ENCODE measurements at places on chromosomes 4 and X.

DNA sequence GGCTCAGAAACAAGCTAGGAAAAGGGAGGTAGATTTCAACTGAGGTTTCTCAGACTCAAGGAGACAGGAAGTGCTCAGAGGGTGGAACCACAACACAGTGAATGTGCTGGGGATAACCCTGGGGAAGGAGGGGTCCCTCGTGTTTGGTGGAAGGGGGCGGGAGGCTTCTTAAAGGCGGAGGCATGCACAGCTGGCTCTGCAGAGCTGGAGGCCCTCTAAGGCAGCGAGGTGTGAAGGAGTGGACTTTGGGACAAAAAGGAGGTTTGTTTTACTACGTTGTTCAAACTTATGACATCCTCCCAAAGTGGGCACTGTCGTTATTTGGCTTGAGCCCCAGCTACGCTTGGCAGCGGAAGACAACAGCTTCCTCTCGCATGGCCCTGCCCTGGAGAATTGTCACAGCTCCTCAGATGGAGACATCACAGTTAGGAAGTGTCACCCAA is 21.7 kb upstream of the MTM1 start:
- DNase-seq = peak; percentile 64

DNA sequence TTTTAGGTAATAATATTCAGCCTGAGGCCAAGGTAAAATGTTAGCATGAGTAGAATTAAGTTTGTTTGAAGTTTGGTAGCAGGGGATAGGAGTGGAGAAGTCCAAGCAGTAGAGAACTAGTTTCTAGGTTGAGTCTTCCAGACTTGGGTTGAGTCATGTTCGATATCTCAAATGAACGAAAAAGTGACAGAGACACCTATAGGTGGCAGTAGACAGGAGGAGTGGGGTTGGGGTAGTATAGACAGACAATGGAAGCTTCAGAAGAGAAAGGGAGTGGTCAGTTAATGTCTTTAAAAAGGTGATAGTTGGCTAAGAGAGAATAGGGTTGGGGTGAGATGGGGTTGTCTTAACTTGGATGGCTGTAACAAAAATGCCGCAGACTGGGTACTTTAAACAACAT is 58.7 kb upstream of the EMCN start:
- DNase-seq = no peak

- no peak for DNase-seq
These were observed 8.5 kb downstream of the PCDH10 start for GRCh38 chr4:133157460-133158160.

DNA sequence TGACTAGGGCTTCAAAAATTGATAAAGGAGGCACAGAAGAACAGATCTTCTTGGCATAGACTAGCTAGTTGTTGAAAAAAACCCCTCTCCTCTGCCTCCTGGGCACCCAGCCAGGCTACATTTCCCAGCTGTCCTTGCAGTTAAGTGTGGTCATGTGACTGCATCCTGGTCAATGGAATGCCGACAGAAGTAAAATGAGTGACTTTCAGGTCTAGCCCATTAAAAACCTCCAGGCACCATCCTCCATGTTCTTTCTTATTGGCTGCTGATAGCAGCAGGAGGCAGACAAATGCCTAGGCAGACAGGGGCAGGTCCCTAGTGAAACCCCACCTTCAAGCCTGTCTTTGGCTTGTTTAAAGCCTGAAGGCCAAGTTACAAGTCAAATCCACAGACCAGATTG is 35.3 kb downstream of the ATXN3L start:
- no peak for DNase-seq

- no peak for DNase-seq
These were observed 20.0 kb downstream of the CENPU start for GRCh38 chr4:184713887-184714286.

DNA sequence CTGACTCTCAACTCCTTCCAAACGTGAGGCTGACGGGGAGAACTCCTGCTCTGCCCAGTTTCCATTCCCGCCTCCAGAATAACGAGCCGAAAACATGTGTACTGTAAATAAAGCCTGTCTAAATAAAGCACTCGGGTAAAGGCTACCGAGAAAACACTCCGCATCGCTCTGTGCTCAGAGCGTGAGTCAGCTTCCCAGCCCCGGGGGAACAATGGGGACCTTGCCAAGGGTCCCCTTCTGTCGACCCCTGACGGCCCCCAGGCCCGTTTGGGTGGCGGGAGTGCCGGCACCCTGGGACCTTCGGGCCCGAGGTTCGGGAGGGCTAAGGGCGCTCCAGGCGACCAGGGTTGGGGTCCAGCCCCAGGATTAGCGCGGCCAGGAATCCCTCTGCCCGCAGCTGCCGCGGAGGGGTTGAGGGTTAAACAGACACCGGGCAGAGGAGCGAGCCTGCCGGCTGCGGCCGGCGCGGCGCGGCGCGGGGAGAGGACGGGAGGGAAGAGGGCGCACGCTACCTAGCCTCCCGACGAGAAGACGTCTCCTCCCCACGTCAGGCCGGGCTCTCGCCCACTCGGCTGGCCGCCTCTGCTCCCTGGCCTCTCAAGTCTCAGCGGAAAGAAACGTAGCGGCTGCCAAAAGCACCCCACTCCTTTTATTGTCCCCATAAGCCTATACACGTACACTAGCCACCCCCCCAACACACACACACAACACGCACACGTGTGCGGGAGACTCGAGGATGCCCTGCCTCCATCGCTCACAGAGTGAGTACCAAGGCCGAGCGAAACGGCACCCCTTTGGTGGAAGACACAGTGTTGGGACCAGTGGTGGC is 85.5 kb downstream of the BCOR start:
- DNase-seq = no peak

DNA sequence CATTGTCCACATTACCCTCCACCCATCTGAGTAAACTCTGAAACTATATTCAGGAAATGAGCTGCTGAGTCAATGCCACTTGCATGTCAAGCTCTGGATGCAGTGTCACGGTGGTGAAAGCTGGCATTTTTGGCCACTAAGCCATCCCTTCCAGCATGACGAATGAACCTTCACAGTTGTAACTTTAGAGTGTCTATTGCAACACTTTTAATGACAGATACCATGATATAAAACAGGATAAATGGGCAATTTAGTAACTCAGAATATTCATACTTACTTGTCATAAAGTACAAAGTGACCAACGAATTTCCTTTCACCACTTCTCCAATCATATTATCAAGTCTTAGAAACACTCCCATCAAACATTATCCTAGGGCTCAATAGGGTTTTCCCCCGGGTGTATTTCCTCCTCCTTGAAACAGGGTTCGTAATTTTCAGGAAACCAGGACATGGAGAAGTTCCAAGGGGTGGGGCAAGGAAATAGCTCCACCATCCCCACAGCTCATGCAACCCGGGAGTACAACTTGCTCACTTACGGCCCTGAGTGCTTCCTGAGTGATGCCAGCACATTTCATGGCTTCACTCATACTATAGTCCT is 73.1 kb downstream of the MTHFD2L start:
- DNase-seq = no peak

GRCh38 chr4:156959298-156959702 is 12.3 kb downstream of the PDGFC start:
- DNase-seq = no peak

DNA sequence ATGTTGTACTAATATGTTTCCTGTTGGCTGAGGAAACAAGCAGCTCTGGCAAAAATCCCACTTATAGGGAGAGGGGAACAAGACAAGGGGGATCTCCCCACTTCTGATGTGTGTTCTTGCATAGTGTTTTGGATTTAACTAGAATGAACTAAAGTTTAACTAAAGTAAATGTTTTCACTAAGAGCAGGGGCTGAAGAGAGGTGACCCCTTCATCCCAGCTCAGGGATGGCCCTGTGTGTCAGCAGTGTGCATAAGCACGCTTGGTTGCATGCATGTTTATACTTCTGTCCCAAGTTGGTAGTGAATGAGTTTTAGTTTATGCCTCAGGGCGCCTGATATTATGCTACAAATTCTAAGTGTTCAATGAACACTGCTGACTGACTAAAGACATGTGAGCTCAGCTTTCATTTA is 169.4 kb downstream of the MGST2 start:
- no peak for DNase-seq

DNA sequence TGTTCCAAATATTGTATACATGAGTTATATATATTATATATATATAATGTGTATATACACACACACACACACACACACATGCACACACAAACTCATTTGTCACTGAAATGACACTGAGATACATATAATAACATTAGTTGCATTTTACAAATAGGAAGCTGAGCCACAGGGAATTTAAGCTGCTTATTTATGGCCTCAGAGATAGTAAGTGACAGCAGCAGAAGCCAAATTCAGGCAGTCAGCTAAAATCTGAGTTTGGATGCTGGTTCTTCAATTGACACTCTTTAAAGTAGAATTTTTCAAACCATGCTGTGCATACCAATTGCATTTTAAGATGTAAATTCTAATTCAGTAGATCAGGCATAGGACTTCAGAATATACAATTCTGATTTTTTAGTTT is 163.3 kb upstream of the CTSO start:
- no peak for DNase-seq

GRCh38 chr4:1490011-1490653 is 83.9 kb upstream of the NKX1-1 start:
- DNase-seq = no peak

- no peak for DNase-seq
These were observed 25.1 kb downstream of the IGSF1 start for GRCh38 chrX:131264053-131264452.

DNA sequence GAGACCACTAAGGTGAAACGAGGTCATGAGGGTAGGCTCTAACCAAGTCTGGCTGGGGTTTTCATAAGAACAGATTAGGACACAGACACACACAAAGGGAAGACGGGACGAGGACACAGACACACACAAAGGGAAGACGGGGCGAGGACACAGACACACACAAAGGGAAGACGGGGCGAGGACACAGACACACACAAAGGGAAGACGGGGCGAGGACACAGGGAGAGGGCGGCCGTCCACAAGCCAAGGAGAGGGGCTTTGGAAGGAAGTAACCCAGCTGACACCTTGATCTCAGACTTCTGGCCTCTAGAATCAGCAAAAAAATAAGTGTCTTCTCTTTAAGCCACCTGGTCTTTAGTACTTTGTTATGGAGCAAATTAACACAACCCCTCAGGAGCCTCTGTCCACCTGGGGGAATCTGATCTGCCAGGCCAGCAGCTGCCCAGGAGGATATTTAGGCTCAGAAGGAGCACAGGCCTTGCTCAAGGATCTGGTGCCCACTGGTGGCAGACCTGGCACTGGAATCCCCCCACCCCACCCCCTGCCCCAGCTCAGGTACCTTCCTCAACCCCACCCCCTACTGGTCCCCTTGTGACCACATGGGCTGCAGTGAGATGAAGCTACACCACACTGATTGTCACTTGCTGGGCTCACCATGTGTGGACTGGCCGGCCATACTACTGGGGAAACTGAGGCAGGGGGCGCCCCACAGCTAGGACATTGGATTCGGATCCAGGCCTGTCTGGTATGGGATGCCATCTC is 2.8 kb downstream of the ABLIM2 start:
- no peak for DNase-seq

DNA sequence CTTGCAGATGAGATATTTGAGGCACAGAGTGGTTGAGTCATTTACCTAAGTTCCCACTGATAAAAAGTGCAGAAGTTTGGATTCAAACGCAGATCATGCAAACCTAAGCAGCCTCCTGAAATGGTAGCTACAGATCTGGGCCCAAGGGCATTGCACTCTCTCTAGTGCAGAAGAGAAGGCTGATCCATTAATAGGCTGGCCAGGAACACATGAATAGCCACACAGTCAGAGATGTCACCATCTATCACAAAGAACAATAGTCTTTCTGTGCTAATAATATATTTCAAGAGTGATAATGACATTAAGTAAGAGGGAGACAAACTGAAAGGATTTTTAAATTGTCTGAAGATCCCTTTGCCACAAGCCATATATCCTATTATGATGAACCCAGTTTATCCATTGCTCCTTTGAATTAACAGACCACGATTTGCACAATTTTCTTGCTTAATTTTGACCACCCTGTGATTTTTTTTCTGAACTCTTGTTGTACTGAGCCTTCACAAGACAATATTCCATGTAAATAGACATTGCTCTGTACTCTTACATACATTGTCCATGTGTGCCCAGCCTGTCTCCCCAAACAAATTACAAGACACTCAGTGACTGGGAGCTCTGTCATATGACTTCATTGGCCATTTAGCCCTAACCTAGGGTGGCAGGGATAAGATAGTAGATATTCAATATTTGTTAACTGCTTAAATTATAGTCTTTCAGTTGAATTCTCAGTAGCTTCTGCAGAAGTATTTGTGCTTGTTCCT is 112.4 kb upstream of the RBPJ start:
- no peak for DNase-seq

DNA sequence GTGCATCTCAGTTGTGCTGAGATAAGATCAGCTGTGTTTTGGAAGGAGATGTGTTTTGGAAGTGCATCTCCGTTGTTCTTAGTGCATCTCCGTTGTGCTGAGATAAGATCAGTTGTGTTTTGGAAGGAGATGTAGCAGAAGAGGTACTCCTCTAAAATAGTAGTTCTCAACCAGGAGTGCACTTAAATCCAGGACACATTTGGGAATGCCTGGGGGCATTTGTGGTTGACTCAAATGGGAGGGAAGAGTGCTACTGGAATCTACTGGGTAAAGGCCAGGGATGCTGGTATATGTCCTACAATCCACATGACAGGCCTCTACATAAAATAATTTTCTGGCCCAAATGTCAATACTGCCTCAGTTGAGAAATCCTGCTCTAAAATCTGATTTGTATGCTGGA is 70.8 kb upstream of the CHRDL1 start:
- no peak for DNase-seq

DNA sequence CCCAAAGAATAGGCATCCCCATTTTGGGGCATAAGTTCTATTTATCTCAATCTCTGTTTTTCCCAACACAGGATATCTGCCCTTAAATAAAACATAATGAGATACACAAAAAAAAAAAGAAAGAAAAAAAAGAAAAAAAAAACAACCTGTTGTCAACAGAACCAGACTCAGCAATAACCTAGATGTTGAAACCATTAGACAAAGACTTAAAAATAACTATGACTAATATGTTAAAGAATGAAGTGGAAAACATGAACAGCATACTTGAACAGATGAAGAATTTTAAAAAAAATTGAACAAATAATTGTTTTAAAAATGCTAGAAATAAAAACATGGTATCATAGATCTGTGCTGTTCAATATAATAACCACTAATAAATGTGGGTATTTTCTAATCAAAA is 93.4 kb upstream of the RXFP1 start:
- no peak for DNase-seq

DNA sequence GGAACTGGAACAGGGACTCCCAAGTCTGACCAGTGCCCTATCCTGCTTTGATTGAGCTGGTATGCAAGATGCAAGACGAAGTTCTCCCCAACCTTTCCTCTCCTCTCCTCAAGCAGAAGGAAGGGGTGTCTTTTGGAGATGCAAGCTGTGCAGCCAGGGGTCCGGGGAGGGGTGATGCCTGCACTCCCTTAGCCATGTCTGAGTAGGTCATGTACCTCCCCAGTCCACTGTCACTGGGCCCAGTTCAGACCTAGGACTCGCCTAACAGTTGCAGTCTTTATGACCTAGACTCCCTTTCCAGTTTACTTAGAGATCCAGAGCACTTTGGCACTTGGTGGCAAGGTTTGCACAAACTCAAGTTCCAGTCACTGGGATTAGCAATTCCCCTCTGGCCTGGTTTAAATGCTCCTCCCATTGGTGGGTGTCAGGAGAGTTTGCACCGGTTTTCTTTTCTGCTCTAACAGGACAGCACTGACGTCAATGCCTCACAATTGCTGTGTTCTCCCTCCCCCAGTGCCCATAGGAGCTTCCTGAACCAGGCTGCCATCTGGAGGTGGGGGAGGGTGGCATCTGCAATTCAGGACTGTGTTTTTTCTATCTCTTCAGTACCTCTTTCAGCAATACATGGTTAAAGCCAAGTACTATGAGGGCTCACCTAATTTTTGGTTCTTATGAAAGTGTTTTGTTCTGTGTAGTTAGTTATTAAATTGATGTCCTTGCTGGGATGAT is 782.2 kb downstream of the ARAP2 start:
- DNase-seq = no peak

GRCh38 chr4:10084651-10085358 is 31.8 kb downstream of the WDR1 start:
- no peak for DNase-seq

All from activated CD8-positive, alpha-beta T cell treated with anti-CD3 and anti-CD28 coated beads, Interleukin-2, amount 10 ng/mL, durations not matched to agents 7 days and 5 days (primary cell).